ENCODE measurements at places on chromosomes 6 and 20.

GRCh38 chr20:3330046-3330741 lies 77.3 kb downstream of the DNAAF9 start:
- no peak for DNase-seq

DNA sequence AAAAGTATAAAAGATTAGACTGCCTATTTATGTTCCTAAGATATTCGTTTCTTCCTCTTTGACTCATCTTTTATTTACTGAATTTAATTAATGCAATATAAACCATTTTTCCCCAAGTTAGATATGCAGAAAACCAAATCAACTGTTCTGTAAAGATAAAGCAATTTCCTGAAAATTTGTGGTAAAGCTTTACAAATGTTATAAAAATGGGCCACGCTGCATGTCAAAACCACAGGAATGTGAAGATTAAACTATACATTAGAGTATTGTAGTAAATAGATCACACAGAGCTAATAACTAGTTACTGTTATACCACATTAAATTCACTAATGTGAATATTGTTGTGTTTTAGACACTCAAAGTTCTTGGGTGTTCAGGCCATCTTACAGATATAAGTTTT lies 83.4 kb downstream of the OPN5 start:
- DNase-seq: no peak

GRCh38 chr6:7432391-7433120 lies 42.9 kb downstream of the RIOK1 start:
- DNase-seq: no peak

DNA sequence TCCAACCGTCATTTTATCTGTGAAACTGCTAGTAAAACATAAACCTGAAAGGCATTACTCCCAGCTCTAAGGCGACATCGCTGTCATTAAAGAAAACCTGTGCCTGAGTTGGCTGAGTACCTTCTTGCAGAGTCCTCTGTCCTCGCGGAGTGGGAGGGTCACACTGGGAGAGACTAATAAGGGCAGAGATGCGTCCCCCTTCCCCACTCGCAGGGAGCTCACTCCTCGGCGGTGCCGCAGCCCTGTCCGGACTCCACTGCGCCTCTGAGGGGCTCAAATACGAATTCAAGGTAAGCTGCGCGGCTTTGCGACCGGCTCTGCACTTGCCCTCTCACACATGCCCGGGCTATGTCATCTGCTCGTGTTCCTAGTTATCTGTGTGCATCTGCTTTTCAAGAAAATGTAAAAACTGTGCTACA lies at the start of gene COL19A1:
Gene COL19A1, plus strand, starts transcription at position 206 of the 419 bp plus-strand sequence. CDS start 13,012 bp downstream, outside the sequence.
- peak; percentile 38 for DNase-seq

GRCh38 chr6:166423781-166424180 lies 41.0 kb upstream of the MPC1 start:
- DNase-seq: no peak

DNA sequence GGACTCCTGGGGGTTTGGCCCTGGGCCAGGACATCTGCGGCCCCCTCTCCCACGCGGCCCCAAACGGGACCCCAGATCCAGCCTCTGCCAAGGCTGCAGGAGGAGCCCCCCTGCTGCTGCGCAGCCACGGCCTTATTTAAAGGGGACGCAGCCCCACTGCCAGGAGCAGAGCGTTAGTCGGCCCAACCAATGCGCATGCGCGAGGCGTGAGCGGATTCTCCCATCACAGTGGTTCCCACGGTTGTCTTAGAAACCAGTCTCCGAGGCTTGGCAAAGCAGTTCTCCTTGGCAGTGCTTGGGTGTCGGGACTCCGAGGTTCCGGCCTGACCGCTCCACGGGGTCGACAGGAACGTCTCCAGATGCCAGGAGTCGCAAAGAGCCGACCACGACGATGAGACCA lies 288.3 kb upstream of the ZNF337 start:
- no peak for DNase-seq

GRCh38 chr20:62710886-62711702 lies 2.5 kb downstream of the NTSR1 start:
- DNase-seq: no peak
